ENCODE measurements at places on chromosomes 11 and 22.

DNA sequence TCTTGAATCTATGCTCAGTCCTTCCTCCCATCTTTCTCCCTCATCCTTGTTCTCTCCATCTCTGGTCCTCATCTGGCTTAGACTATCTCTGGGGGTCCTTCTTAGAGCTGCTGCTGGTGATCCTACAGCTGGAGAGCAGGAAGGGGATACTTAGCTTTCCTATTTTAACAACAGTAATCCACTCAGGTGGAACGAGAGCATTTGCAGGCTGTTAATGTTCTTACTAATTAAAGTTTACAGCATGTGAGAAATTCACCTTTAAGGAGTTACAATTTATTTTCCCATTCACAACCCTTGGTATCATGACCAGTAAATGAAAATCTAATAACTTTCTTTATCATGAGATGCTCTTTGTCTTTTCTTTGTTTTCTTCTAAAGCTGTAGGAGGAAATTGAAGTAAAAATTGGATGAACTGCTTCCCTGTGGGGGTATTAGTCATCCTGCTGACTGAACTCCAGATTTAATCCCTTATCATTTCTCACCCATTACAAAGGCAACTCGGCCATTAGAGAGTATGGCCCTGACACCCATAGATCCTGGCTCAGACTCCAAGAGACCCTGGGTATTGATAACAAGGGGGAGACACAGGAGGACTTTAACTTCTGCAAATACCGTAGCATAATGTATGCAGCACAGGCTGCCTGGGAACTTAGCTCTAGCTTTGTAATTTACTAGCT, 37.6 kb upstream of the MTNR1B start:
- DNase-seq = no peak

DNA sequence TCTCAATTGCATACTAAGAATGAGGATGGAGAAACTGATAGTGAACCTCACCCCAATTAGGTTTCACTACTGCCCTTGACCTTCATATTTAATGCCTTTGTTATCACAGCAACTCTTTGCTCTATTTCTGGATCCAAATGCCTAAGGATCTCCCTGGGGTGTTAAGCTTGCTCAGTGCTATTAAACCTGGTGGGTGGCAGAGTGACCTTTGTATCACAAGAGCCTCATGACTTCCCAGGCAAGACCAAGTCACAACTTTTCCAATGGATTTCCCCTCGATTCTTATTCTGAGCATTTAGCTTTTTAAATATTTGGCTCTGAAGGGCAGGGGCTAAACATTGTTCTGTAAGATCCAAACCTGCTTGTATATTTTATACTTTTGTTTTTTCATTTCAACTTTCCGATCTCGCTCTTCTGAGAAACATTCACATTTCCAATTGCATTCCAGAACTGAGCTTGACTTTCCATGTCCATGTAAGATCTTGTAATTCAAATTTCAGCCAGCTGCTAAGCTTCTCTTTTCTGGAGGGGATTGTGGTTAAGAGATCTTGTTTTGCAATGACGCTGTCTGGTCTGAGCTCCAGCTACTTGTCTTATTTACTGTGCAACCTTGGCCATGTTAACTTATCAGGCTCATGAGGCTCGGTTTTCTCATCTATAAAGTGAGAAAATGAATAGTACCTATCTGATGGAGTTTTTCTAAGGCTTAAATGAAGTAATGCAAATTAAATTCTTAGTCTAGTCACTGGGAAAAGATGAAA, 6.4 kb upstream of the EHF start:
- DNase-seq = no peak

DNA sequence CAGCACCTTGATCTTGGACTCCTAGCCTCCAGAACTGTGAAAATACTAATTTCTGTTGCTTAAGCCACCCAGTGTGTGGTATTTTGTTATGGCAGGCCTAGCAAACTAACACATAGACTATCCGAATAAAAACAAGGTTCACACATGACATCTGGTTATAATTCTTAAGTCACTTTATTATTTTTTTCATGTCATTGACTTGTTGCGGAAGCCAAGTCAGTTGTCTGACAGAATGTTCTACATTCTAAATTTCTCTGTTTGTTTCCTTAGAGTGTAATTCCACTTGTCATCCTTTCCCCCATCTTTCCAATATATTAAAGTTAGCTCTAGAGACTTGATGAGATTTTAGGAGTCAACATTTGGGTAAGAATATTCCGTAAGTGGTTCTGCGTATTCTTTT, 40.6 kb downstream of the RAB30 start:
- DNase-seq = no peak

DNA sequence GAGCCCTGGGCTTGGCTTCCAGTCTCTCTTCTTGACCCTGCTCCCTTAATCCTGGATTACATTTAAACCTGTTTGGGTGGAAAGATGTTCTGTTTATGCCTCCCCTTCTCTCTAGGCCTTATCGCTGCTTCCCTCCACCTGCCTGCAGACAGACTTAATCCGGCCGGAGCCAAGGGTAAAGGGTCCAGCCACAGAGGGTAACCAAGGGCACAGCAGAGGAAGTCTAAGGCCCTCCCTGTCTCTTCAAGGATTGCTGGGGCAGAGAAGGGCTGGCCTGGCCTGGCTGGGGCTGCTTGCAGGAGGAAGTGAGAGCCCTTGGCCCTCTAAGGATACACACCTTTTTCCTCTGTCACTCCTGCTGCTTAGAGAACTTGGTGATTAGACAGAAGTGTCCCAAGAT, 2.1 kb downstream of the GAL3ST3 start:
- DNase-seq = no peak

GRCh38 chr22:49668402-49668801, 159.3 kb downstream of the BRD1 start:
- no peak for DNase-seq
